ENCODE measurements at places on chromosomes 5 and 9. TPM values are rescaled to one million over a fixed set of nuclear protein-coding genes. Genes with fewer than 3 reads are reported as not detected.

PLAC8L1 gene
- total RNA-seq = not detected

P4HA2 gene
- 22.2 TPM for total RNA-seq

EFCAB9 gene
- total RNA-seq = not detected

HACD4 gene
- total RNA-seq = 0.97 TPM

ZSWIM6 gene
- total RNA-seq = 10.2 TPM

DNA sequence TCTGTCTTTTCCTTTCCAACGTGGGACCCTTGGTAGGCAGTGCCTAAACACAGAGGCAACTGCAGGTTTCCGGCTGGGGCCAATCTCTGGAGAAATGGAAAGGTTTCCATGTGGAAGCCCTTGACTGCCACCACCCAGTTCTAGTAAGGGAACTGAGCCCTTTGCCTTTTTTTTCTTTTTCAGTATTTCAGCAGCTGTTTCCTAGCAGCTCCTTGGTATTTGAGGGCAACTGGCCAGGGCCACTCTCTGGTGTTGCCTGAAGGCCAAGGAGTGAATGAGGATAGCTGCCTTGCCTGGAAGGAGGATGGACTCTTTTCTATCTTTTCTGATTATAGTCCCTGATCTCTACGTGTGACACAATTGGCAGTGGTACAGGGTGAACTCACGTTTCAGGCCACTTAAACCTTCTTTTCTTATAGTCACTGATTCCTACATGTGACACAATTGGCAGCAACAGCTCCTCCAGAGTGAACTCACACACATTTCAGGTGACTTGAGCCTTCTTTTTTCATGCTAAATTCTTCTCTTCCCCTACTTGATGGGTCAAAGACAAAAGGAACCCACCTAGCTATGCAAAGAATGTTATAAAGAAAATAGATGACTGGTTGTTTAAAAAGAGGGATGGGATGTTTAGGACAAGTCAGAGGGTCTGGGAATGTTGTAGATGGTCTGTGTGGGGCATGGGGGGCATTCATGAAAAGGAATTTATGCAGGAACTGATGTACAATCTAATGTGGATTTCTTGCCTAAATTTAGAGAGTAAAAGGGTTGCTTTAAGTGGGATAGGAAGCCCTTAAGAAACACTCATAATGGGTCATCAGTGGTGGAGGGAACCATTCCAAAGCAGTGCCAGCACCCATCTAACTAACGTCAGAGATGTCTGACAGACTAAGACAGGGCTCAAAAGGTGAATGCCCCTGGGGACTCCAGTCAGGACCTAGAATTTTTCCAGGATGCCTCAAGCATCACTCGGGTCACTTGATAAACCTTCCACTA, 190.1 kb downstream of the TMEM232 start:
- DNase-seq = no peak

DNA sequence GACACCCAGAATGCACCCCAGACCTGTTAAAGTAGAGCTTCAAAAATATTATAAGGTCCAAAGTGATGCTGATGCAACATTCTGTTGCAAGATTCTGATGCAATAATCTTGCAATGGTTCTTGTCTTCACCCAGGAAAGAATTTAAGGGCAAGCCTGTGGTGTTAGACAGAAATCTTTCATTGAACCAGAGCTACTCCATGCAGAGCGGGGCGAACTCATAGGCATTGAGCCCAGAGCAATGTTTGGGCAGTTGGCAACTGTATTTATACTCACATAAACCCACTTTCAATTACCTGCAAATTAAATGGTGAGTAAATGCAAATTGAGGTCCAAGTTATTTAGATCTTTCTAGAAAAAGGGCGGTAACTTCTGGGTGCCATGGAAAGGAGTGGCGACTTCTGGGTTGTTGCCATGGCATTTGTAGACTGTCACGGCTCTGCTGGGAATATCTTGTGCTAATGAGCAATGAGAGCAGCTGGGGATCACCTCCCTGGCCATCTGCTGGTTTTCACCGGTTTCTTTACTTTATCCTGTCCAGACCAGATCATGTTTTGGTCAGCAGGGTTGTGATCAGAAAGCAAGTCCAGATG, 163.4 kb downstream of the ICE1 start:
- DNase-seq = no peak

DNA sequence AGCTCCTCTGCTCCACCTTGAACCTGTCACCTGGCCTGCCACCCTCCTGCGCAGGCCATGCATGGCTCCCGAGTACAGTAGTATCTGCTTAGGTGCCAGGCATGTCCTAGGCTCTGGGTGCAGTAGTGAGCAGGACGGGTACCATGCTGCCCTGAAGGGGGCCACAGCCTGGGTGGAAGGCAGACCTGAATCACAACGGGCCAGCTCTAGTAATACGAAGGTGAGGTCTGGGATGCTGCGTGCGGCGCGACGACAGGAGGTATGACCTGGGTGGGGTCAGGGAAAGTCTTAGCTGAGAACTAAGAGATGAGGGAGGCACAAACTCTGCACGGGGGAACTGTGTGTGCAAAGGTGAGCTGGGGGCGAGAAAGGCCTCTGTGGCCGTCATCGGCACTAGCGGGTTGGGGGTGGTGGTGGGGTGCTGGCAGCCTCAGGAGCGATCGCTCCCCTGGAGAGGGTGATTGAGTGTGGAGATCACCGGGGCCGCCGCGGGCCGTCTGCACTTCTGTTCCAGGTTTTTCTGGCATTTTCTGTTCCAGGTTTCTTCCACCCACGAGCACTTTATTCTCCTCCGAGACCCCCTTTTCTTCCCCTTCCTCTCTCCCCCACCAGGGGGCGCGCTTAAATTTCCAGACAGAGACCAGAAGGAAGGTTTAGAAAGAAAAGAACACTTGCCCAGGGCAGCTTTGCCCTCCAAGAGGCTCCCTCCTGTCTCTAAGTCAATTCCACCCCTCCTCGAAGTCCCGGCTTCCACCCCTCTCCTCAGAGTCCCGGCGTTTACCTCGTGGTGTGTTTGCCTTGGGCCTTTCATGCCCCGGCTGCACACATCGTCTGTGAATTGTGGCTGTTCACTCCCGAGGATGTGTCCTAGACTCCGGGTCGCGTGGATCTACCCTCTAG, 15.1 kb downstream of the PDLIM4 start:
- no peak for DNase-seq

DNA sequence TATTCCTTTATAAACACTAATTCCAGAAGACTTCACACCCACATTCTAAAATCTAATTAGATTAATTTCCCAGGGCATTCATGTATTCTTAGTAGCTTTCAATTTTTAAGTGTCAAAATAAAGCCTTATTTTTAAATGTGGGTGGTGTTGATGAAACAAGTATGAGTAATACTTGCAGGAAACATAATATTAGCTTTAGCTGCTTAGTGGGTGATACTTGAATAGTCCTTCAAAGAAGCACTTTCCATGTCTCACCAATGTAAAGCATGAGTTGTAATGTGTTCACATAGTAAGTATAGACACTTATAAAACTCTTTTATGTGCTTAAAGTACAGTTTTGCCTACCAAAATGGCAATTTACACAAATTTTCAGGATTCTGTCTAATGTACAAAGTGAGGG, 6.9 kb downstream of the FNBP1 start:
- DNase-seq = no peak

DNA sequence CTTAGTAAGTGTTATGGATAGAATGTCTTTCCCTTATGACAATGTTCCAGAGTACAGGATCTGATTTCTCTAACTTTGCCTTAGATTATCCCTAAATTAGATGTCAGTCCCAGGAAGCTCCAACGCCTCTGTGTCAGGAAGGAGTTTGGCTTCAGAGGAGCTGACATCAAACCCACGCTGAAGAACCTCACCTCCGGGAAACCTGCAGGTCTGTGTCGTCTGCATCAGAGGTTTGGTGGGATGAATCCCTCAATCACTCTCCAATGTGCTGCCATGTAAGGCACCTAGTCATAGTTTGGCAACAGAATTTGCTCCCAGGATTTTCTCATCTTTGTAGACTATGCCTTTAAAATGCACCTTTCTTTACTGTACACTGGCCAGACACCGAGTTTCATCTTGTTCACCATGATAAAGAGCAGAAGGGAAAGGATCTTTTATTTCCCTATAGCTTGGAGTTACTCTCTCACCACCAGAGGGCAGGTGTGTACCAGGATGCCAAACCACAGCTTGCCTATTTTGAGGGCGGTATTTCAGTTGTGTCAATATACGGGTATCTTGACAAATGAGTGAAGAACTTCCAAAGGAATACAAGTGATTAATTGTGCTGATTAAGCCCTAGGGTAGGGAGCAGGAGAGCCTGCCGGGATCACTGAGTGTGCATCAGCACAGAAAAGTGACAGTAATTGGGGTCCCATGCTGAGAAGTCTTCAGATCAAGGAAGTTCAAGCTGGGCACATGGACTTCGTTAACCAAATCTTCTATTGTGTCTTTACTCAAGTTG, 23.4 kb downstream of the MINAR2 start:
- DNase-seq = no peak

- no peak for DNase-seq
Observed at GRCh38 chr5:85069659-85070640, 685.3 kb upstream of the EDIL3 start.

- DNase-seq = no peak
Observed at GRCh38 chr9:38022995-38023394, 46.0 kb downstream of the SHB start.

DNA sequence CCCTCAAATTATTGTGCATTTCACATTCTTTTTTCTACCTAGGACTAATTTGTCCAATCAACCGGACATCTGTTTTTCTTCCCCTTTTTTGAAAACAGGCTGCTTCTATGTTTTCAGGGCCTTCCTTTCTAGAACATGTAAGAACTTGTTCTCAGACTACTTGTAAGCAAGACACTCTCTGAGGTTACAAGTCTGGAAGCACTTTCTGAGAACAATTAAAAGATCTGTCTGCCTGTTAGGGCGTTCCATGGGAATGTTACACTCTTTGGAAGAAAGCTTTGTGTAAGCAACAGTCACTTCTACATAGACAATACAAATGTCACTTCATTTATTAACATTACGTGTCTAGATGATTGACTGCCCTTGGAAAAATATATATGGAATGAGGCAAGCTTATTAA, 50.9 kb upstream of the HSPB3 start:
- DNase-seq = no peak

- DNase-seq = no peak
Observed at GRCh38 chr5:175731756-175732465, 74.0 kb downstream of the HRH2 start.

GRCh38 chr9:130663258-130663976, 977 bp upstream of the PRDM12 start:
- no peak for DNase-seq
